ENCODE measurements at places on chromosomes 1 and 21.

GRCh38 chr1:92228401-92228800 is 10.7 kb downstream of the C1orf146 start:
- DNase-seq, result no peak

GRCh38 chr1:246508897-246509688 is 2.0 kb upstream of the SMYD3 start:
- no peak for DNase-seq

GRCh38 chr21:36859744-36860501 is 106.5 kb downstream of the HLCS start:
- DNase-seq, result peak; percentile 49

- DNase-seq, result no peak
These were observed 100.4 kb downstream of the KCNJ6 start for GRCh38 chr21:37815893-37816292.

DNA sequence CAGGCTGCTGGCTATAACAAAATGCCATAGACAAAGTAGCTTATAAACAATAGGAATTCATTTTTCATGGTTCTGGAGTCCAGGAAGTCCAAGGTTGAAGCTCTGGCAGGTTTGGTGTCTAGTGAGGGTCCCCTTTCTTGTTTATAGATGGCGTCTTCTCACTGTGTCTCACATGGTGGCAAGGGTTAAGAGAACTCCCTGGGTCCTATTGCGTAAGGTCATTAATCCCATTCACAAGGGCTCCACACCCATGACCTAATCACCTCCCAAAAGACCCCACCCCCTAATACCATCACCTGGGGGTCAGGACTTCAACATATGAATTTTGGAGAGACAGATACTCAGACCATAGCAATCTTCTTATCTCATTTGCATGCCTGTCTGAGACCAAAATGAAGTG is 108.9 kb upstream of the USP25 start:
- DNase-seq, result no peak

DNA sequence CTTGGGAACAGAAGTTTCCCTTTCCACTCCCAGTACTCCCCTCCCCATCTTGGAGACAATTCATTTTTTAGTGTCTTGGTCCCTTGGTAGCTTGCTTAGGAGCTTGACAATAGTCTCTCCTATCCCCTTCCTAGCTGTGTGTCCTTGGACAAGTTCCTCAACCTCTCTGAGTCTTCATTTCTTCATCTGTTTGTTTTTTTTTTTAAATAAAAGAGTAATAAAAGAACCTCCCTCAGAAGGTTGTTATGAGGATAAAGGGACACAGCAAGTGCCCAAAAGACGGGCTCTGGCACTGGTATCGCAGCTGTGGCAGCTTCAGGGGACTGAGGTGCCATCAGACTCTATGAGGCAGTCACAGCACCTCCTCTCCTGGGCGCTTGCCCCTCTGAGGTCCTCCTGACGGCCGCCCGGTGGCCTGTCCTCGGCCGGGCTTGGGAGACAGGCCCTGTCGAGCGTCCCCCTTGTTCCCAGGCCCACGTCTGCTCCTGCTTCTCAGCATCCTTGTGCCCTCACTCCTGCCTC is 689.2 kb downstream of the MATN1 start:
- no peak for DNase-seq

DNA sequence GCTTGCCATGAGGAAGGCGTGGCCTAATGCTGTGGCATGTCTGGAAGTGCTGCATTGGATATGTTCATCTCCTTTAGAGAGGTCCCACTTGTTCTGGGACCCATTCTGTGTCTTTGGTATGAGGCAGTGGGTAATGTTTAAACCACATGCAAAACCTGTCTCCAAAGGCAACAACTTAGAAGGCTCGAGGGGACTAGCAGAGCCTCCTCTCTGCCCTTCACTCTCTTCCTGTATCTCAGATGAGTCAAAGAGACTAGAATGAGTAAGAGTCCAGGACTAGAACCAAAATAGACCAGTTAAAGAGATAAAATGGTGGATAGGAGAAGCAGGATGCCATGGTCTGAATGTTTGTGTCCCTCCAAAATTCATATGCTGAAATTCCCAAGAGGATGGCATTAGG is 220.8 kb upstream of the KIAA0040 start:
- no peak for DNase-seq

DNA sequence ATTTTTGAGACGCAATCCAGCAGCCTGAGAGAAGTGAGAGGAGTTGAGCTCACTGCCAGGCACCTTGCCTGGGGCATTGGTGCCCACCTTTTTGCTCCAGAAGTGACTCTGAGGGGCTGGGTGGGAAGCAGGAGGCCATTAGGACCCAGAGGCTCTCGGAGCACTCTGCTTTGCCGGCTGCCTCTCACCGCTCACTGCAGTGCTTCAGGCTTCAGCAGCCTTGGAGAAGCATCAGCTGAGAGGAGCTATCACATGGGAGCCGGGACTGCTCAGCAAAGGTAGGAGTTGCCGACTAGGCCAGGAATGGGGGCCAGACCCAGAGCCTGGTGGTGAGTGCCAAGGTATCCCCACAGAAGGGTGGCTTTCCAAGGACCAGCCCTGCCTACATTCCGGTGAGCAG is at the start of gene GPR61:
GPR61 (plus strand) TSS at position 197 of the 400 bp plus-strand sequence. CDS start 3,151 bp downstream, outside the sequence.
- DNase-seq, result peak; percentile 2

DNA sequence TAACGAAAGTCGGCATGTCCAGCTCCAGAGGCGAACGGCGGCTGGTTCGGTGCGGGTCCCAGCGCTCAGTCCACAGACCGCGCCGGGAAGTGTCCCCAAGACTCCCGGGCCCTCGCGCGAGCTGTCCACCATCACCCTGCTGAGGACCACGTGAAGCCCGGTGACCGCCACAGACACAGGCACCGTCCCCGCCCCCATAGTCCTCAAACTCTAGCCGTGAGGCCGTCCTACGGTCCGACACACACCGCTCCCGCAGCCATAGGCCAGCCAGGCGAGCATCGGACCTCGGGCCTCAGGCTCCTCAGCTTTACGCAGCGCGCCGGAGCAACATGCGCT is 535 bp downstream of the SETD4 start:
- DNase-seq, result peak; percentile 7

DNA sequence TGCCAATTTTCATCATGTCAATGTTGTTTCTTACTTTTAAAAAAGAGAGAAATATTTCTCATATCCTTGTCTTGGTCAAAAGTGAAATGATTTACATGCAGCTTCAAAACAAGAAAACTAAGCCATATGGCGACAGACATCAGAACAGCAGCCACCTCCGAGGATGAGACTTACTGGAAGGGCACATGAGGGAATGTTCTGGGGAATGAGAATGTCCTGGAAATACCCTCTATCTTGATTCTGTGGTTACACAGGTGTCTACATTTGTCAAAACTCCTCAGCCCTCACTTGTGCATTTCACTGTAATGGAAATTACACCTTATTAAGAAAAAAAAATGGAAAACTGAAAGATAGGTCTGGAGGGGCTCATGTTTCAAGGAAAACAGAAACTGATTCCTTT is 14.2 kb upstream of the ECE1 start:
- DNase-seq, result no peak

DNA sequence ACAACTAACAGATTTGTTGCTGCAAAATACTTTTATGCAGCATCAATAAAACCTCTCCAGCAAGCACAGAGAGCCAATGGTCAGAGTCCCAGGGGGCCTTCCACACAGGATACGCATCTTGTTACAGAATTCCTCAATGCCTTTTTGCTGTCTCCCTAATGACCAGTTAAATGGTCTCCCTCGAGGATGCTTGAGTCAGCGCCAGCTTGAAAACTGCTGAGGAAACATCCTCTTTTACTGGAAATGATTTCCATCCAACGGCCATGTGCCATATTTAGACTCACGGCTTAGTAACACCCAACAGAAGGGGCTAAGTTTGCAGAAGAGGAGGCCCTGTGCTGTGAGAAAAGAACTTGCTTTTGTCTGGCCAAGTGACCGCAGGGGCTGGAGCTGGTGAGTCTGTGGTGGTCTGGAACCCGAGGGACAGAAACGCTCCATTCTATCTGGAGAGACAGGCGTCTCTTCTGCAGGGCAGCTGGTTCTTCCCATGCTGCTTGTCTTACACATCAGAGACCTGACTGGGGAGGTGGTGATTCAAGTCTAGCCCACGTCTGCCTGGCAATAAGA is 496.4 kb downstream of the SETD4 start:
- peak; percentile 4 for DNase-seq

- DNase-seq, result no peak
These were observed 33.7 kb downstream of the KCNK1 start for GRCh38 chr1:233647636-233648035.

GRCh38 chr21:44012474-44013379 is 618 bp downstream of the TRAPPC10 start:
- peak; percentile 57 for DNase-seq

DNA sequence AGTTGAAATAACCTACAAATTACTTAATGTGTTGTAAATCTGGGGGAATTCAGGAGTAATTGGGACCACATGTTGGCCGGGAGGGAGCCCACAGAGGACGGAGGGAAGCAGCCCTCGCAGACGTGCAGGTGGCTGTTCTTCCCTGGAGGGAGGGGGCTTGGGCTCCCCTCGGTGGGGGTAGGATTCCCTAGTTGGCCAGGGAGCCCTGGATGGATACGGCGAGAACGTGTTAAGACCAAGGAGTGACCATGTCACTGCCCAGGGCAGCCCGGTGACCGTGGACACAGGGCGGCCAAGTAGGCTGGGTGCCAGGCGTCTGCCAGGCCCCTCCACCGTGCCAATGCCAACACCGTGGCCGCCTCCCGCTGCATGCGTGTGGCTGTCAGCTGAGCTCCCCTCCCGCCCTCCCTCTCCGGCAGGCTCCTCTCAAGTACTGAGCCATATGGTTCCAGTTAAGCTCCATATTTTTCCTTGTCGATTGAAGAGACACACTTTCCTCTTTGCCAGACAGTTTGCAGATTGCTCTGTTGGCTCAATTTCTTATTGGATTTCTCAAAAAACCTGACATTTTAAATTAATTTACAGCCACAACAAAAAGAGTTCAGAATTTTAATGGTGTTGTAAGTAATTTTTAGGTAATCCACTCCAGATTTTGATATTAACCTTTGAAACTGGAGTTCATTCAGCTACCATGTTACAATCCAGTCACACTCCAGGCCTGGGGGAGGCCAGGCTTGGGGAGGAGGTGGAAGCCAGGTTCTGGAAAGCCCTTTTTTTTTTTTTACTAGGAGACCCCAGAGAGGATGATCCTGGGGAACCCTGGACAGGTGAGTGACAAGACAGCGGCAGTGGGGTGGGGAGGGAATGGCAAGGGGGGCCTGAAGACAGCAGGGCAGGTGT is 71.2 kb downstream of the CASZ1 start:
- DNase-seq, result no peak

DNA sequence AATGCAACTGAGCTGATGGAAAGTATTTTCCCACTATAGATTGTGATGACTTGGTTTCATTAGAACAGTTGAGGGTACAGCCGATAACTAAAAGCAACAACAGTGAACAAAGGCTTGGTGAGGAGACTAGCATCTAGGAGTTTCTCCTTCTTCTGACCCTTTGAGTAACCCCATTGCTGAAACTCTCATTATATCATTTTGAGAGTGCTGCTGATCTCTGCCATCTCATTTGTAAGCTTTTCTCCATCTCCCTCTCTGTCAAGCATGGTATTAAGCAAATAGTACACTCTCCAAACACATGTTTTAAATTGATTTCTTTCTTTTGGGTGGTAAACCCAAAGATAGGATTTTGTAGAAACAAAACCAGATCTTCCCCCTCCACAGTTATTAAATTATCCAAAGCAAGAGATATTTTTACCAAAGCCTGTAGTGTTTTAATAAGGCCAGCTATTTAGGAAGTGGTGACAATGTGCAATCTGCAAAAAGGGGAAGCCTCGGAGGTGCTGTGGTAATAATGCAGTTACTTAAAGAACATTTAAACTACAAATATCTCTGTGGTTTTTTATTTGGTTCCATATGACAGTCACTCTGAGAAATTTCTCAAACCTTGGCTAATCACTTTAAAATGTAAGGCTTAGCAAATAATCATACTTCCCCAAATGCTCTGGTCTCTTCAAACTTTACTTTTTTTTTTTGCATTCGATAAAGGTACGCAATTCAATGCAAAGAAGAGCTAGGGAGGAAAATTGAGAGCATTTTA is 287.5 kb downstream of the HLX start:
- DNase-seq, result no peak

GRCh38 chr1:208205216-208206013 is 38.8 kb downstream of the PLXNA2 start:
- no peak for DNase-seq

DNA sequence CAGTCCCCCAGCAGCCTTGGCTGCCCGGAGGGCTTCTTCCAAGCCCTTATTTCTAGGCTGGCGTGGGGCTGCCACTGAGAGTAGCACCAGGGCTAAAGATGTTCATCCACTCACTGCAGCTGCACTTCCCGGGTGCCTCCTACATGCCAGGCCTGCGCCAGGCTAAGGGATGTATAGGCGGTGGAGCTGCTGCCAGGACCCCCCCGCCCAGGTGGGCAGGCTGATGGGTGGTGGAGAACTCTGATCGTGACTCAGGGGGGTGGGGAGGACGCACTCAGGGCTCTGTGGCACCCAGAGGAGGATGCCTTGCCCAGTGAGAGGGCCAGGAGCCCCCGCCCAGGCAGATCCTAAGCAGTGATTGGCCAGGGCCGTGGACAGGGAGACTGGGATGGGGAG is 34.1 kb downstream of the CFAP74 start:
- no peak for DNase-seq

DNA sequence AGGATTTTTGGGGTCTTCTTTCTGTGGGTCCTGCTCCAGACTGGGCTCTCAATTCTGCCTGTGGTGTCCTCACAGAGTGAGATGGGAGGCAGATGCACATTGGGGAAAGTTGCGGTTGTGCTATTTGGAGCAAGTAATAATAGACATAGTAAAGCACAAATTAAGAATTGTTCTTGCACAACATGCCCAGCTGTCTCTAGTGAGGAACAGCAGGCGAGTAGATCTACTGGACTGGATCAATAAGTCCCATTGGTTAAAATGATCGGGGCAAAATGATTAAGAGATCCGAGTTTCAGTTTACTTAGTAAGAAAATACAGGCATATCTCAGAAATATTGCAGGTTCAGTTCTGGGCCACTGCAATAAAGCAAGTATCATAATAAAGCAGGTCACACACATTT is 448.3 kb upstream of the PROX1 start:
- DNase-seq, result no peak

DNA sequence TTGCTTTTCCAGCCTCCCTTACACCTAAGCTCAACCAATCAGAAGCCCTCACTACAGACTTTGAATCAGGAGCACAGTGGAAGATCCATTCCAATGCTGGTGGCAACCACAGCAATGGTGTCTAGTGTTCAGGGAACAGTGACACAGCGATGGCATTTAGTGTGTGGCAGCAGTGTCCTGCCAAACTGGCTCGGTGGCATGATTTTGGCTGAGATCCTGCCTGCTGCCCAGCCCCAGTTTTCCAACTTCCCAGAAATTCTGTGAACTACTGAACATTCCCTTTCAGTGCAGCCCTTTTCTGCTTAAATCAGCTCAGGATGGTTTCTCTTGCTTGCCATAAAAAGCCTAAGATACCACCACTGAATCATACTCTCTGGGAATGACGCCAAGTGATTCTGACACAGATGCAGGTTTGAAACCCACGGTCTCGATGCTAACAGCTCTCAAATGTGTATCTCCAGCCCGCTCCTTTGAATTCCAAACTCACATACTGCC is 8.8 kb downstream of the ASAP3 start:
- DNase-seq, result peak; percentile 63

- DNase-seq, result no peak
These were observed 622 bp upstream of the TMPRSS2 start for GRCh38 chr21:41508415-41509144.

Data from urothelium cell line (cell line).